ENCODE measurements at places on chromosomes 2 and 18. TPM values are rescaled to one million over a fixed set of nuclear protein-coding genes. Genes with fewer than 3 reads are reported as not detected.

The STPG4 gene
- total RNA-seq = 0.89 TPM

The KLHL41 gene
- 1.8 TPM for total RNA-seq

The CHST9 gene
- total RNA-seq = 2.4 TPM

The NOL4 gene
- total RNA-seq = 0.58 TPM

The SLC23A3 gene
- 3.3 TPM for total RNA-seq

The EFR3B gene
- 13.2 TPM for total RNA-seq

The CFC1 gene
- total RNA-seq = not detected

The DPYSL5 gene
- not detected for total RNA-seq

The GULP1 gene
- 70.1 TPM for total RNA-seq

The DES gene
- total RNA-seq = 1.4 TPM

The D2HGDH gene
- 34.0 TPM for total RNA-seq

The AMER3 gene
- total RNA-seq = not detected

The C2orf80 gene
- not detected for total RNA-seq

The ATG4B gene
- total RNA-seq = 92.6 TPM

The HS6ST1 gene
- 27.2 TPM for total RNA-seq

The TFCP2L1 gene
- 0.27 TPM for total RNA-seq

The PRSS56 gene
- total RNA-seq = not detected

The RPRM gene
- total RNA-seq = 0.22 TPM

The DGKD gene
- 35.8 TPM for total RNA-seq

The CHRNG gene
- total RNA-seq = not detected

The CD207 gene
- total RNA-seq = 1.4 TPM

The GLI2 gene
- total RNA-seq = 14.4 TPM

The IL36A gene
- not detected for total RNA-seq

The GLS gene
- total RNA-seq = 165 TPM

The SERPINB12 gene
- total RNA-seq = not detected

The TMEM198 gene
- 2.1 TPM for total RNA-seq

The LHCGR gene
- 12.4 TPM for total RNA-seq

The TTR gene
- not detected for total RNA-seq

The WNT10A gene
- total RNA-seq = 0.94 TPM

The CPS1 gene
- 6.9 TPM for total RNA-seq

The LTBP1 gene
- total RNA-seq = 48.9 TPM

The CLEC4F gene
- total RNA-seq = 1.7 TPM

The SLC5A7 gene
- total RNA-seq = not detected

The PSTPIP2 gene
- 10.0 TPM for total RNA-seq
